ENCODE measurements at places on chromosomes 3 and 15.

DNA sequence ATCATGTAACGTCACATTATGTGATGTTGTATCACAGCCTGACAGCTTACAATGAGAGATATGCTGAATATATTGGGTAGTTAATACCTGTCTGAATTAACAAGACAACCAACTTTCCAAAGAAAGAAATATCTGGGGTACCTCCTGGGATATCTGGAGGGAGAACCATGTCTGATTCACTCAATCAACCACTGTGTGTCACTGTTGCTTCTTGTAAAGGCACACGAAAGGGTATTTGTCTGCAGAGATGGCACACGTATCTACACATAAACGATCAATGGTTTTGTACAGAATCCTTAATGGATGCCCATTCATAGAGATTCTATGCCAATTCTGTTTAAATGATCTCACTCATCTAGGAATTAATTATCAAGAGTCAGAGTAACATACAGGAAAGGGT lies 252.1 kb upstream of the TMCO5A start:
- DNase-seq, result no peak

DNA sequence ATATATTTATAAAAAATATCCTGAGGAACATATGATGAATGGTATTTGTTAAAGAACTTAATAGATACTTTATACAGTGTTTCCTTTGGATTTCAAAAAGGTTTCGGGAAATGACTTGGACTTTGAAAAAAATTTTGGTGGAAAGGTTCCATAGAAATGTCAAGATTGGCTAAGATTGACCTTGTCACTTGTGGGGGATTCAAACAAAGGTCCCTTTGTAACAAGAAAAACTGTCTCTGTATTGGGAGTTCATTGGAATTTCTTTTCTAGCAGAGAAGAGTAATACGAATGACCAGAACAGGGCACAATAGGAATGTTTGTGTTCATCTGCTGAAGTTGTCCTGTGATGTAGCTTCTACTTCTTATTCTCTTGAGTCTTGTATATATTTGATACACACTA lies 43.2 kb downstream of the ARHGEF26 start:
- DNase-seq, result no peak

GRCh38 chr15:64527263-64527984 lies 67.0 kb downstream of the ZNF609 start:
- DNase-seq, result no peak

DNA sequence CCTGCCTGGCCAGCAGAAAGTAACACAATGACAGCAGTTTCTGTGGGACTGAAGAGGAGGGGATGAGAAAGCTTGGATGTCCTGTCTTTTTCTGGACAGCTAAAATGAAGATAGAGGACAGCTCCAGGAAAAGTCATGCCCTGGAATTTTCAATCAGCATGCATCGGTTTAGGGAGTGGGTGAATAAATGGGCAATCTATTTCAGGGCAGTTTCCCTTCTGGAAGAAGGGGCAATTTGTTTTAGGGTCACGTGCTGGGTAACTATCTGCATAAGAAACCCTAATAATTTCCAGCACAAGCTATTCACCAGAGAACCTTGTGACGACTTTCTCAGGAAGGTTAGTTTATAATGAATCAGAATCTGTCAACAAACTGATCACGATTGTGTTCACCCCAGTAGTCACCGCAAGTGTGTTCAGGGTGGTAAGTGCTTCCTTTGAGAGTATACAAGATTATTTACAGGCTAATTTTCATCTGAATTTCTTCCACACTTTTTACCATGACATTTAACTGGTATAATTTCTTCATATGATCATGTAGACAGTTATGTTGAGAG lies 318.0 kb upstream of the GBE1 start:
- no peak for DNase-seq

DNA sequence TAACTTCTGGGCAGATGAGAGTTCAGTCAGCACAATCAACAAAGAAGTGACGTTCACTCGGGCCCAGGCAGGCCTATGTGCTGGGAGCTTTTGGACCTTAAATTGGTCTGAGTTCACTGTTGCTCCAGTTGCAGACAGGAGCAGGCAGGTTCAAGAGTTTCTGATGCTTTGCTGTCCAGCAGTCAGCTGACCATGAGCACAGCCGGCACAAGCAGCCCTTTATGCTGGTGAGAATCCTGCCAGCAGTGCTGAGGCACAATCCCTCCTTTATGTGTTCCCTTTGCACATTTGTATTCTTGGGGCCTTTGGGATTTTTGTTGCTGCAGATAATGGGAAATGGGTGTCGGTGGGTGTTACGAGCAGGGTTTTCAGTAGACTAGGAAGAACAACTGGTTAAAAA lies 81.2 kb upstream of the GOLGA8J start:
- no peak for DNase-seq

DNA sequence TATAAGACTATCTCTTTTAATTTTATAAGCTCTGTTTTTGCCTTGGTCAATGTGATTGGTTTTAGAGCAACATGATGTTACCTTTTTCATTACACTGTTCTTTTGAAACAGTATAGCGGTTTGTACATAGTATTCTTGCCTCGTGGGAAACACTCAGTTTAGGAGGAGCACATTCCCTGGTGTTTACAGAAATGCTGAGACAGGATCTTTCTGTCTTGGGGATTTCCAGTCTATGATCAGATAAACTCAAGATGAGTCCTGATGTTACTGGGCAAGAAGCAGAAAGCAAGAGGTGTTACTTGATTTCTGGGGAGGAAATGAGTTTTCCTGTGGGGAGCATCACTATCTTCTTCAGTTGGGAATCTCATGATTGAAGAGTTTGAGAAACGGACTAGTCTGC lies 2.5 kb downstream of the TMEM266 start:
- no peak for DNase-seq

DNA sequence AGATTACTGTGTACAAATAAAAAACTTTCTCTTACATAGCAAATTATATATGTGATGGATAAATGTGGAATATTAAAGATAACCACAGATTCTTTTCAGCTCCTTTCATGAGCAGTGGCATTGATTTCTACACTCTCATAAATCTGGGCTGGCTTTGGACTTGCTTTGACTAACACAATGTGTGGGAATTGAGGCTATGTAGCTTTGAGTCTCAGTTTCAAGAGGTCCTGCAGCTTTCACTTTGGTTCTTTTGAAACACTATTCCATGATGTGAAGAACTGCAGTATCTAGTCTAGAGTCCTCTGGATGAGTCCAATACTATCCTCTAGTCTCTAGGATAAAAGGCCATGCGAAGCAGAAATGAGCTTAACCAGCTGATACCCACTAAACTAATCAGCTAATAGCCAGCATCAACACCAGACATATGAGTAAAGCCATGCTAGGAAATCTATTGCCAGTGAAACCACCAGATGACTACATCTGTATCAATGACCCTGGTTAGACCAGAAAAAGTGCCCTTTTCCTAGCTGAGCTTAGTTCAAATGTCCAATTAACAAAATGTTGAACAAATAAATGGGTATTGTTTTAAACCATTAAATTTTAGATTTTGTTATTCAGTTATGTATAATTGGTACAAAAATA lies 274.9 kb upstream of the ZPLD1 start:
- DNase-seq, result no peak

DNA sequence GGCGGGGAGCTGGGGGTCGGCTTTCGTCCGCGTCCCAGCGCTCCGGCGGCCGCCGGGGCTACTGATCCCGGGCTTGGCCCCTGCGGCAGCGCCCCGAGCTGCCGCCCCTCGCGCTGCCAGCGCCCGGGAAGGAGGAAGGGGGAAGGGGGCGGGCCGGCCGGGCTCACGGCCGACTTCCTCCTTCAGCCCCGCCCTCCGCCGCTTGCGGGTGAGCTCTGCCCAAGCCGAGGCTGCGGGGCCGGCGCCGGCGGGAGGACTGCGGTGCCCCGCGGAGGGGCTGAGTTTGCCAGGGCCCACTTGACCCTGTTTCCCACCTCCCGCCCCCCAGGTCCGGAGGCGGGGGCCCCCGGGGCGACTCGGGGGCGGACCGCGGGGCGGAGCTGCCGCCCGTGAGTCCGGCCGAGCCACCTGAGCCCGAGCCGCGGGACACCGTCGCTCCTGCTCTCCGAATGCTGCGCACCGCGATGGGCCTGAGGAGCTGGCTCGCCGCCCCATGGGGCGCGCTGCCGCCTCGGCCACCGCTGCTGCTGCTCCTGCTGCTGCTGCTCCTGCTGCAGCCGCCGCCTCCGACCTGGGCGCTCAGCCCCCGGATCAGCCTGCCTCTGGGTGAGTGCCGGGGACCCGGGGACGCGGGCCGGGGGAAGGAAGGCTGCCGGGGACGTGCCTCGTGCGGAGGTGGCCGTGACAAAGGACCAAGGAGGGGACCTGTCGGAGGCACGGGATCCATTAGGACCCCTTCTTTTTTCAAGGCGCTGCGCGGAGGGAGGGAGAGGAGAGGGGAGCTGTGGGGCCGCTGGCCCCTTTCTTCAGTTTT lies at the start of gene SEMA4B:
TSS of gene SEMA4B (plus strand) at position 201 of the 814 bp plus-strand sequence. CDS start at position 450, 249 bp downstream.
- DNase-seq, result peak; percentile 42

GRCh38 chr15:59396679-59397078 lies 24.0 kb upstream of the MYO1E start:
- no peak for DNase-seq

- no peak for DNase-seq
Observed at GRCh38 chr3:24355806-24356205, 138.8 kb downstream of the THRB start.

- DNase-seq, result no peak
Observed at GRCh38 chr15:74120426-74120825, 10.0 kb upstream of the ISLR2 start.

DNA sequence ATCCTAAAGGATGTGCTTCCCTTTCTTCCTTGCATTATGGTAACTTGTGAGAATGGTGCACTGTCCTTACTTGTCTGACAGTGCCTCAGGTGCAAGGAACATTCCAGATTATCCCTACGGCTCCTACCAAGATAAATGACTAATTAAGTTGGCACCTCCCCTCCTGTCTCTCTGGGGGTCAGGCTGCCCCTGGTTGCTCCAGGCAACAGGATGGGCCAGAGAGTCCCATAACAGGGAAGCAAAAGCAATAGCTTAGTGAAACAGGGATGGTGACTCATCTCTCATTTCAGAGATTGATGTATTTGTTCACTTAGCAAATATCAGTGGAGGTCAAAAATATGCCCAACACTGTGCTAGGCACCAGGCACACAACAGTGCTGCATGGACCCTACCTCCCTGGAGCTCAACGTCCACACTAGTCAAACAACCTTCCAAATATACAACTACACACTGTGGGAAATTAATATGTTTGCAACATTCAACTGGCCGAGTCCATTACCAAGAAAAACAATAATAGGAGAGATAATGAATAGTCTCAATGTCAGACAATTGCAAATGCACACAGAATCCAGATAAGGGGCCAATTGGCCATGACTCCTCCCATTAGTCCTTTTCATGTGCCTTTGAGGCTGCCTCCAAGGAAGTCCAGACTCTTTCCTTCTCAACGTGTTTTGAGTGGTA lies 249.0 kb downstream of the TLE3 start:
- DNase-seq, result no peak

DNA sequence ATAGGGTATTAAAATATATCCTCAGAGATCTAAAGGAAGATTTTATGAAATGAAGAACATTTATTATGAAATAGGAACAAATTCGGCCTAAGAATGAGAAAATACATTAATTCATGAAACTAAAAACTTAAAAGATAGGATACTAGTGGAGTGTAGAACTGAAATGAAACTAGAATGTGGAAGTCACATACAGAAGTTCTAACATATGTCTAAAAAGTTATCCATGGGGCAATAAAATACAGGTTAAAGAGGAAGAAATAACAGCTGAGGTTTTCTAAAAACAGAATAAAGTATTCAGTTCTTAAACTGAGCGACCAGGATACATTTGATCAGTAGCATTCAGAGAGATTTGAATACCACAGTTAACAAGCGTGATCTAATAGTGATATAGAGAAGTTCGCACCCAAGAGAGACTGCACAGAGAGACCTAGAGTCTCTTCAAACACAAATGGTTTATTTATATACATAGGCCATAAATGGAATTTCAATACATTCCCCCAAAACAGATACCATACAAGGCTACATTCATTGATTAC lies 85.9 kb downstream of the FEZF2 start:
- no peak for DNase-seq

DNA sequence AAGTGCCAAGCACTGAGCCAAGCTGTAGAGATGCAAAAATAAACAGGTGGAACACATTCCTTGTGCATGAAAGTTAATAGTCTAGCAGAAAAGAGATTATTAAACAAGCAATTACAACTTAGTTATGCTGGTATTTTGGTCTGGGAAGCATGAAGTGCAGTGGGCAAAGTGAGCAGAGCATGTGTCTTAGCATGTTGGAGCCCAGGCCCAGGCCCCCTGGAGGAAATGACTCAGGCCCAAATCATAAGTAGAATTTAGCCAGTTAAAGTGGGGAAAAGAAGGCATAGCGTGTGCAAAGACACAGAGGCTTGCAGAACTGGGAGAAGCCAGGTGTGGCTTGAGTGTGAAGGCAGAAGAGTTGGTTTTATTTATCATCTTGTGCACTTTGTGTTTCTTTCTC lies 163.8 kb upstream of the ATP11B start:
- DNase-seq, result no peak

- no peak for DNase-seq
Observed at GRCh38 chr3:138114988-138115971, at the start of gene DZIP1L. DZIP1L (minus strand) TSS chr3:138115608; CDS start chr3:138103971, 11,637 bp downstream.

GRCh38 chr3:61443886-61444285 lies 117.5 kb upstream of the PTPRG start:
- DNase-seq, result no peak

Data from stimulated activated CD8-positive, alpha-beta memory T cell treated with anti-CD3 and anti-CD28 coated beads, Interleukin-2, amount 100 ng/mL, for 1 hour (primary cell).